Caco-2 (cell line): ENCODE measurements at places on chromosomes 5 and 9.
A peak's percentile ranks its signal among the peaks of the same experiment; 100 is the strongest.

DNA sequence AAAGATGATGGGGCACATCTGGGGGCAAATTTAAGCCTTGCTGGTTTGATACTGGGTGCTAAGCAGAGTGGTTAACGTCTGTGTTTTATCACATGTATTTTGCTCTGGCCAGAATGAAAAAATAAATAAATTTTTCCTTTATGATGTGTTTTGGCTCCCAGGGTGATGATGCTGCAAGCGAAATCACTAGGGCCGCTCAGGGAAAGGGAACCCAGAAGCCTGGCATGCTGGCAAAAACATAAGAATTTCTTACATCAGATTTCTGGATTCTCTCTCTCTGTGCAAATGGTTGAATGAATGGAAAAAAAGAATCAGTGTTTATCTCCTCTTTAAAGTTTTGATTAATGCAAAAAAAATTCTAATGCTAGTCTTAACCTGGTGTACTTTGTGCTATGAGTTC lies 1975.2 kb upstream of the C9orf72 start:
- DNase-seq = no peak

- DNase-seq = no peak
Measured at GRCh38 chr9:106753155-106753671, 109.8 kb upstream of the ZNF462 start.

- DNase-seq = no peak
Measured at GRCh38 chr9:129968690-129969485, 74.1 kb downstream of the FNBP1 start.

GRCh38 chr5:78268356-78268755 lies 26.1 kb downstream of the AP3B1 start:
- DNase-seq = no peak

- DNase-seq = no peak
Measured at GRCh38 chr9:136401173-136401922, 1.4 kb upstream of the SNAPC4 start.

DNA sequence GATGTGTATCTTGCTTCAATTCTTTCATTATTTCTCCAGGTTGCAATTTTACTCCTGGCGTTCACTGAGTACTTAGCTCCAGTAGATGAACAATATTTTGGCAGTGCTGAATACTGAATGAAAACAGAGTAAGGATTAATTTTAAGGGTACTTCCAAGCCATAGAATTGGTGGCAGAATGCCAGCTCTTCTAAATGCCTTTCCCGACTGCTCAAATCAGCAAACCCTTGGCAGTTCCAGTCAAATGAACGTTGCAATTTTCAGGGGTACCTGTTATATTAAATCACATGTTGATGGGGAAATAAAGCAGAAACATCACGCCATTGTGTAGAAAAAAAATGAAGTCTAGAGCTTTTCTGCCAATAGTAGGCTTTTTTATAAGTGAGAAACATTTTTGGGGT lies 282.4 kb upstream of the RPS23 start:
- DNase-seq = no peak

DNA sequence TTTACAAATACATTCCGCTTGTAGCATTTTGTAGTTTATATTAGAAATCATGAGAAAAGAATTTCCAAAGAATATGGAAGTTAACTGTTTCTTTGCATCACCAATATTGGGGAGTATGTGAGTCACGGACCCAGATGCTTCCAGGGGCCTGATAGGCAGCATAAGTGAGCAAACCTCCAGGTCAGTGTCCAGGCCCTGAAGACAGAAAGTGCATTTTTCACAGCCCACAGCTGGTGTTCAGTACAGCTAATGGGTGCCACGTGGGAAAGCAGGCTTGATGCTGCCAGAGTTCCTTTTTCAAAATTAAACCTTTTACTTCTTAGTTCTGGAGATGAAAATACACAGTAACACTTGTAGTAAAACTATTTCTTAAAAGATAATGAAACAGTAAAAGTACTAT lies 454.4 kb upstream of the ACTBL2 start:
- no peak for DNase-seq

GRCh38 chr9:72533322-72533721 lies 11.9 kb downstream of the TMC1 start:
- DNase-seq = no peak

GRCh38 chr9:112232233-112232632 lies 57.1 kb upstream of the SUSD1 start:
- DNase-seq = no peak

DNA sequence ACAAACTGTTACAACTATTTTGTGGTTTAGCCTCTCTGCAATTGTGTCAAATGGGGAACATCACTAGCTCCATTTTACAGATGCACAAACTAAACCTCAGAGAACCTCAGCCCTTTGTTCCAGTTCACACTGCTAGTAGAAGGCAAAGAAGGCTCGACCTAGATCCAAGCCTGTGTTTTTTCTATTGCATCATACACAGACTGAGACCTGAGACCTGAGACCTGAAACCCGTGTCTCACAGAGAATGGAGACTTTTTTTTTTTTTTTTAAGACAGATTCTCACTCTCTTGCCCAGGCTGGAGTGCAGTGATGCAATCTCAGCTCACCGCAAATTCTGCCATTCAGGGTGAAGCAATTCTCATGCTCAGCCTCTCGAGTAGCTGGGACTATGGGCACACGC lies 120.8 kb downstream of the GALNT10 start:
- DNase-seq = no peak

GRCh38 chr9:137369061-137369787 lies 53.7 kb downstream of the EXD3 start:
- no peak for DNase-seq

GRCh38 chr9:135255841-135256580 lies 168.5 kb downstream of the OLFM1 start:
- no peak for DNase-seq

DNA sequence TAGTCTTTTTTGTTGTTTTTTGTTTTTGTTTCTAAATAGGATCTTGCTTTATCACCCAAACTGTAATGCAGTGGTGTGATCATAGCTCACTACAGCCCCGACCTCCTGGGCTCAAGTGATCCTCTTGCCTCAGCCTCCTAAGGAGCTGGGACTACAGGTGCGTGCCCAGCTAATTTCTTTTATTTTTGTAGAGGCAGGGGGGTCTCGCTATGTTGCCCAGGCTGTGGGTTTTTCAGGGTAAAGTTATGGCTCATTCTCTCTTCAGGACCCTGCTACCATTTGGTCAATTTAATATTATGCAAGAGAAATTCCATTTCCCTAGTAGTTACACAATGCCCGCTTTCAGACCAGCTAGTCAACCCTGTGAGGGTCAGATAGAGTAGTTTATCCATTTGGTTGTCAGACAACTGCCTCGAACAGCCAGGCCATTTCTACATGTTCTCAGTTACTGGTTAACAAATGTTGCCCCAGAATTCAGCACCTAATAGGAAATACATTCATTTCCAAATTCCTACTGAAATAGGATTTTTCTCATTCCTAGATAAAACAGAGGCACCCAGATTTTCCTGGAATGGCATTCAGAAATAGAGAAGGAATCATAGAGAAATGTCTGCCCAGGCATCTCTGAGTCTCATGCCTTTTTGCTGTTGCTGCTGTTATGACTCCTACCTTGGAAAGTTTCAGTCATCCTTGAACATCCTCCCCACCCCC lies 6.4 kb upstream of the GLIS3 start:
- DNase-seq = peak; percentile 28

DNA sequence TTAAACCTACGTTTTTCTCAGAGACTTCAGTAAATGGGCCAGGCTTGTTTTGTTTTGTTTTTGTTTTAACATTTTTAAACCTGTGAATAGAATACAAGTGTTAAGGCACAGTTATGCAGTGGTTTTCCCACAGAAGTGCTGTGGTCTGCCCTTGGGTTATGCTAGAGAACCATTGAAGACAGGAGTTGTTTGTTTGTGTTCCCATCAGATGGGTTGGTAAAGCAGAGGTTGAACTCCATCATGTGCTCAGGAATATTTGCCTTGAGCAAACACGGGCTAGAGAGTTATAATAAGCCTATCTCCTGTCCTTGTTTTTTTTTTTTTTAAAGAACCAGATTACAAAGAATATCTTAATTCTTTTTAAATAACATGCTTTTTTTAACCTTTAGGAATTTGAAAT lies 28.5 kb downstream of the RHOBTB3 start:
- peak; percentile 49 for DNase-seq

DNA sequence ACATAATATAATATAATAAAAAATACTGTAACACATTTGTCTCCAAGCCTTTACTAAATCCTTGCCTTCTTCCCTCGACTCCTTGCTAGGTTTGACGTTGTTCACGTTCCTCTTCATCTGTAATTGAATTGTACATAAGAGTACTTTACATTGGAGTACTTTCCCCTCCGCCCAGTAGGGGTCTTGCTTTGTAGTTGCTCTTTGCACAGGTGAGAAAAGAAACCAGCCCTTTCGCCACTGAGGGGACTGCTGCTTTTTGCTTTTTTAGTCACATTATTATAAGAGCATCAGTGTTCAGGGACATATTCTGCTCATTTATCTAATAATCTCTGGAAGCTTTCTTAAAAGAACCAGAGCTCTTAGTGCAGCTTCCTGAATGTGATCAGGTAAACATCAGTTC lies 115.0 kb downstream of the CETN3 start:
- DNase-seq = no peak

GRCh38 chr9:13378154-13378553 lies 98.7 kb upstream of the MPDZ start:
- DNase-seq = no peak

DNA sequence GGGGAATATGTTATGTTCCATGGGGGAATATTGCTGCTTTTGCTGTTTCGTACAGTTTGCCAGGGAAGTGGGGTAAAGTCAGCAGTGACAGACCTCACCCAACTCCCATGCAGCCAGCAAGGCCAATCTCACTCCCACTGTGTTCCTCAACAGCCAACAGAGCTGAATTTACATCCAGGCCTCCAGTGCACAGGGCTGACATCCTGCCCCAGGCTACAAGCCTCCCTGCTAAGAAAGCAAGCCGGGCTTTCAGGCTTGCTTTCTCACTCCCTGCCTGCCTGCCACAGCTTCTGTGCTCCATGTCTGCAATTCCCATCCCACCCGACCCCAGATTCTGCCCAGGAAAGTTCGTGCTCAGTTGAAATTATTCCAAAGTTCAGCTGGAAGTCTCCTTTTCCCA lies 25.5 kb upstream of the SNCAIP start:
- DNase-seq = no peak

GRCh38 chr9:18756712-18757125 lies 276.3 kb downstream of the SAXO1 start:
- no peak for DNase-seq

- DNase-seq = no peak
Measured at GRCh38 chr9:35556776-35557175, 48.3 kb upstream of the TESK1 start.

DNA sequence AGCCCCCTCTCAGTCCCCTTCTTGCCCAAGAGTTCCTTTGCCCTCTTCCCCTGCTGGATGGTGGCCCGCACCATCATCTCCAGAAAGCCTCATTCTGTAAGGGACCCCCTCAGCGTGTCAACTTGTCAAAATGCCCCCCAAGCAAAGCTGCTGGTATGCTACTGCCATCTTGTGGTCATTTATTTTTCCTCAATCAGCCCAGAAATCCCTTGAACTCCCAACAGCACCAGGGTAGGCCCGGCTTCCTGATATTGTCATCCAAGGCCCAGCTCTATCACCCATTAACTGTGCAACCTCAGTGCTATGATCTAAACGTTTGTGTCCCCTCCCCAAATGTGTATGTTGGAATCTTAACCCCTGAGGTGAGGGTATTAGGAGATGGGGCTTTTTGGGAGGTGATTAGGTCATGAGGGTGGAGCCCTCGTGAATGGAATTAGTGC lies 53.2 kb upstream of the FBXW11 start:
- DNase-seq = peak; percentile 21

GRCh38 chr9:20582150-20582549 lies 40.1 kb downstream of the MLLT3 start:
- DNase-seq = no peak

DNA sequence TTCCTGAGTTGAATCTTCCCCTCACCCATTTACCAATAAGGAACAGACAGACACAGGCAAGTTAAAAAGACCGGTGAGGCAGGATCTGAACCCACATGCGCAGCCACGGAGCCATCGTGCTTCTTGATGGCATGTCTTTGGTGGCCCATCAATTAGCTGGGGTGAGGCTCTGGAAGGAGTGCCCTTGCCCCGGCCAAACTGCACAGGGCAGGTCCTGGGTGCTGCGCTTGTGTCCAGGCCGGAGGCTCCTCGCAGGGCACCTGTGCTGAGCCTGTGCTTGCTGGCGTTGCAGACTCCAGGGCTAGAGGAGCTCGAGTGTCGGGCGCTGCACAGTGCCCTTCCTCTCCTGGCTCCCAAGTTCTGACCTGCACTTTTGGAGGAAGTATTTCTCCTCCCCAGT lies 66.4 kb downstream of the PSMB7 start:
- no peak for DNase-seq

GRCh38 chr9:112198646-112199045 lies 23.5 kb upstream of the SUSD1 start:
- DNase-seq = no peak

- DNase-seq = no peak
Measured at GRCh38 chr9:135827866-135828580, 79.3 kb downstream of the CAMSAP1 start.

DNA sequence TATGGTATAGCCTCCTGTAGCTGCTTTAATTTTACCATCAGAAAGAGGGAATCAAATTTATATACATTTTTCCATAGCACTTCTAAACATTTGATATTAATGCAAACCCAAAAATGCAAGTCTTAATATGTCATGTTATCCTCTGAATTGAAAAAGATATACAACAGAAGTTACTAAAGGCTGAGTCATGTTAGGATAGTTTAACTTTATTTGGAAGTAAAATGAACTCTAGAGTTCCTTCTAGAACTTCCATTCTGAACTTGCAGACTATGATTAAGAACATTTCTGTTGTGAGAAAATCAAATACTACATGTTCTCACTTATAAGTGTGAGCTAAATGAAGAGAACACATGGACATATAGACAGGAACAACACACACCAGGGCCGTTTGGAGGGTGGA lies 317.3 kb upstream of the PRR16 start:
- no peak for DNase-seq

DNA sequence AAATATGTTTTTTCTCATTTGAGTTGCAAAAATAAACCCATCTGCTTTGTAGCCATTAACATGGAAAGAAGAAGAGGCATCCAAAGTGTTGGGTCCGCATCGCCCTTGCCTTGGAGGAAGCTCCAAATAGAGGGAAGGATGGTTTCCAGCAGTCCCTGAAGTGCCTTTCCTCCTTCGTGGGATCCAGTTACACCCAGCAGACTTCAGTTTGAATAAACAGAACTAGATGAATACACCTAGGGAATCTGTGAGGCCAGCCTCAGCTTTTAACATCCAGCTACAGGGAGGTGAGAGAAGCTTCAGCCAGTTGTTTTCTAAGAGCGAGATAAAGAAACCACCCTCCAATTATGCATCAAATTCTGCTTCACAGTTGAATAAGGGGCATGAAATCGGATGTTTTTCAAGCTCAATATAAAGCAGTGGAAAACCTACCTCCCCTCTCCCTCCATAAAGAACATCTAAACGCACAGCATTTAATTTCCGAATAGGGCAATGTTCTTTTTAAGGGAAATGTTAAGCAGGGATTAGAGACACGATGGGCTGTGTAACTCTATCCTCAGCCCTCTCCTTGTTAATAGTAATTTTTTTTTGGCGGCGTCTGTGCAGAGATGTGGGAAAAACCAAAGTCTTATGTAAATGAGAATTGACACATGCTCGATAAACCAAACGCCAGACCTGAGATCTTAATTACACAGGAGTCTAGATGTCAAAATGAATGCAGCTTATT lies 264.7 kb downstream of the SLIT3 start:
- DNase-seq = no peak

- peak; percentile 37 for DNase-seq
Measured at GRCh38 chr9:85900504-85901201, 40.3 kb upstream of the NAA35 start.

- no peak for DNase-seq
Measured at GRCh38 chr9:97591535-97591934, 41.6 kb downstream of the TSTD2 start.
